HS-5 (cell line): ENCODE measurements at places on chromosomes 3 and 15.

DNA sequence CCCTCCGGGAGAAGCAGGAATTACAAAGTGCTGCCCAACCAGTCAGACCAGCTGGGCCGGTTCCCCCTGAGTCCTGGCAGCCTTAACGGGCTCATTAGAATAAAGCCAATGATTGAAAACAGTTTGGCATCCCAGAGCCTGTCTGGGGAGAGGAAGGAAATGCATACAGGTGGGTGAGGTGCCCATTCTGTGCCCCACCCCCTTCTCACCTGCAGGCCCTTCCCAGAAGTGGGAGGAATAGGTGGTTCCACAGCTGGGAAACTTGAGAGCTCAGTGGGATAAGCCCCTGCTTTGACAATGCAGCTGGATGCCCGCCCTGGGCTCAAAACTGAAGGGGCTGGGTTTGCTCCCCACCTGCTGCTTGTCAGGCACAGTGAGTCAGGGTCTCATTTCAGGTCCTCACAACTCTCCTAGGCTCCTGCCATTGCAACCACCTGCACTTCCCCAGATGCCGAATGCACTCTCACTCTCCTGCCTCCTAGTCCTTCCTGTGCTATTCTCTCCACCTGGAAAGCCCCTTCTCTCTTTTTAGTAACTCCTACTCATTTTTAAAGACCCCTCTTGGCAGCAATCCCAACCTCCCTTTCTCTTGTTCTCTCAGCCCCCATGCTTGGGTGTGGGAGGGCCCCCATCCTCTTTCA is 5.5 kb upstream of the BUB1B start:
- DNase-seq, result no peak

DNA sequence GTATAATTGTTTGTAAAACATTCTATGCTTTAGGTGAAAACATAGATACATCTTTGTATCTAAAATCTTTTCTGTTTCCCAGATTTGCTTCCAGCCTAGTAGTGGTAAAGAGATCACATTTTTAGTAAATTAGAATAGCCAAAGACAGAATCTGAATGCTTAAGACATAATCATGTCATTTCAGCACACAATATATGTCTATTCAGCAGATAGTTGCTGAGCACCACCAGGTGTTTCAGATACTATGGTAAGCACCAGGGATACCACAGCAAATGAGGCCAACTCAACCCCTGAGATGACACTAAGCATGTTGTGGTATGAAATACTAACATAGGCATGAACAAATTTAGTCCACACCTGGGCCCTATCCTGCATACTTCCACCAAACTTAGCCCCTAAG is 195.2 kb upstream of the SOX14 start:
- no peak for DNase-seq

DNA sequence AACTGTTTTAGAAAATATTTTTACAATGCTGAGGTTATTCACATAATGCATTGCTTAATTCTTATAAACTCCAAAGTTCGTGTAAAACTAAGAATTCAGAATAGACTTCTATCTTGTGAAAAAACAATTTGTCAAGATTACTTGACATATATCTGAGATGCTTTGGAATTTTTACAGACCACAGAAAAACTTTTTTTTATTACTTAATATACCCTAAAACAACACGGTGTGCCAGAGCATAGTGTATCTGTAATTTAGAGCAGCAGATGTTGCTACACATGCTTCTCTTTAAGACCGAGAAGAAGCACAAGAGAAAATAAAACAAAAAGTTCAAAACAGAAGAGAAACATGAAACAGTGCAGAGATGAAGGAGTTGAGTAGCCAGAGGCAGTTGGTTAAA is 26.4 kb downstream of the ASB7 start:
- no peak for DNase-seq

GRCh38 chr15:39623529-39623931 is 42.7 kb downstream of the THBS1 start:
- DNase-seq, result no peak

DNA sequence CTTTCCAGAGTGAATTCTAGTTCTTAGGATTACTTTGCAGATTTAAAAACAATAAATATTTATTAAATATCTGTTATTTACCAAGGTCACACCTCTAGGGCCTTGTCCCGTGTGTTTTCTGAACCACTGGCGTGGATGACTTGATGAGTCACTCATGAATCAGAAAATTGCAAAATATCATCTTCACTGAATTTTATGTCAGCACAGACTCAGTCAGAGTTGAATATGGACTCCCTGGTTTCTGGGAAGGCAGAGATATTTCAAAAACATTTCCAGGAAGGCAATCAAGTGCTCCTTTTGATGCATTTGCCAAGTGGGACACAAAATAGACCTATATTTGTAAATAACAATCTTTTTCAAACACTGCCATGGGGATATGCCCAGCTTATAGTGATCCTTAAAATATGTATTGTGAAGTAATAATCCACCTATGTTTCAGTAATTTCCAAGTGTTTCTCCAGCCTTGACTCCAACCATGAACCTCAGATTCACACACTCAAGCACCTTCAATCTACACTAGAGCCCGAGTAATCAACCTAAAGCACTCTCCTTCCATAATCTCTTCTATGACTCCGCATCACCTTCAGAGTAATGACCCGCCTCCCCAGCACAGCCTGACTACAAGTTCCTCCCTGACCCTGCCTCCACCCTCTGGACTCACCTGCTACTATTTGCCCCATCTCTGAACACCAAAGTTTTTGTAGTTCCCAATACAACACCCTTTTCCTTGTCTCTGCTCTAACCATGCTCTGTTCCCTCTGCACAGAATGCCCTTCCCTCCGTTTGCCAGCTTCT is 24.3 kb downstream of the DPH3 start:
- DNase-seq, result peak; percentile 81

- DNase-seq, result no peak
Measured at GRCh38 chr3:160126761-160127160, 98.5 kb upstream of the C3orf80 start.

GRCh38 chr15:96181873-96182301 is 148.6 kb upstream of the NR2F2 start:
- peak; percentile 79 for DNase-seq

DNA sequence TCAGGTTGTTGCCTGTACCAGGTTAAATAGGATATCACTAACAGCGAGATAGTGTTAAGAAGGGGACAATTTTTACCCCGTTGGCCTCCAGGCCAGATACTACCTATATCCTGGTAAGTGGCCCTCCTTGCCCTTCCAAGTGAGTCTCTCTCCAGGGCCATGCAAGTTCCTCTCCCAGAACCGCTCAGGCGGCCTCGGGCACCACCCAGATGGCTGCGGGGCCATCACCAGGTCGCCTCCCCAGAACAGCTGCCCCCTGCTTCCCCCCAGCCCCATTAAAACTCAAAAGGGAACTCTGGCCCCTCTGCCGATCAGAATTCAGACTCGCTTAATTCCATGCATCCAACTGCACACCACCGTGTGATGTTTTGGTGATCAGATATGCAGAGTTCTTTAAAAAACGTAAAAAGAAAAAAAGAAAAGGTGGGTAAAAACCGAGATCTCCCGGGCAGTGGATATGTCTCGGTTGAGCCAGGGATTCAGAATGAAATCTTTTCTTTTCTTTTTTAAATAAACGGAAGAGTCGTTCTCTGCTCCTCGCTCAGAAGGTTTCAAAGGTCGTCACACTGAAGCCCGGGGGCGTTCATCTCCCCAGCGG is 1.9 kb upstream of the TRIM71 start:
- no peak for DNase-seq

GRCh38 chr3:105274958-105275357 is 91.8 kb upstream of the ALCAM start:
- DNase-seq, result peak; percentile 56

DNA sequence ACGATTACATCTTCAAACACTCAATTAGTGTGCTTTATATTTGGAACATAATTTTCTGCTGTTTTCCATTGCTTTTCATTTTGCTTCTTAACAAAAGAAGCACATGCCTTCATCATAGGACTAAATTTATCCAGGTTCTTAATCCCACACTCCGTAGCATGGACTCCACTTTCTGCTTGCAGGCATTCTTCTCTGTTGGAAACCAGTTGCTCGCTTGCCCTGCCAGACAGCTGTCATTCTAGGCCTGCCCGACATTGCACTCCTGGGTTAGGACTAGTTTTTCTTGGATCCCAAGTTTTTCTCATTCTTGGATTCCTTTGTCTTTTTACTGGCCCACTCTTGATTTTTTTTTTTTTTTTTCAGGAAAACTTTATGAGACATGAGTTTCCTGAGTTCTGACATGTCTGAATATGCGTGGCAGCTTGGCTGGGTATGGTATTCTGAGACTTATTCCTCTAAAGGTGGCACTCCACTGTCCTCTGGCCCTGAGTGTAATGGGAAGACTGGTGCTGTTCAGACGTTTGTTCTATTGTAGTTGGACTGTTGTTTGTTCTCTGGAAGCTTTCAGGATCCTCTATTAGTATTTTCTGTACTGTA is 6.3 kb upstream of the ATP1B3 start:
- no peak for DNase-seq

- no peak for DNase-seq
Measured at GRCh38 chr15:53982876-53983275, 4.6 kb downstream of the UNC13C start.

DNA sequence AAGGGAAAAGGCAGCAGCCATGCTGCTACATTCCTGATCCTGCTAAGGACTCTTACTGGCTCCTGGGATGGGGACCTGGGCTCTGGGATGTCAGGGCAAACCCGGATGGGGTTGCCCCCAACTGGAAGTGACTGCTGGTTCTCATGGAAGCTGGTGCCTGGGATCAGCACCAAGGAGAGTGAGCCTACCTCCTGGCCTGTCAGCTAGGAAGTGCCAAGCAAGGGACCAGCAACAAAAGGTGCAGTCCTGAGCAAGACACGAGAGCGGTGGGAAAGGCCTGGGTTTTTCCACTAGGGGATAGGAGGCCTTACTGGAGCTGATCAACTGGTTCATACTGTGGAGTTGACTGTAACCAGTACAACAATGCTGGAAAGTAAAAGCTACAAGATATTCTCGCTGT is 47.9 kb upstream of the SYNM start:
- DNase-seq, result no peak

DNA sequence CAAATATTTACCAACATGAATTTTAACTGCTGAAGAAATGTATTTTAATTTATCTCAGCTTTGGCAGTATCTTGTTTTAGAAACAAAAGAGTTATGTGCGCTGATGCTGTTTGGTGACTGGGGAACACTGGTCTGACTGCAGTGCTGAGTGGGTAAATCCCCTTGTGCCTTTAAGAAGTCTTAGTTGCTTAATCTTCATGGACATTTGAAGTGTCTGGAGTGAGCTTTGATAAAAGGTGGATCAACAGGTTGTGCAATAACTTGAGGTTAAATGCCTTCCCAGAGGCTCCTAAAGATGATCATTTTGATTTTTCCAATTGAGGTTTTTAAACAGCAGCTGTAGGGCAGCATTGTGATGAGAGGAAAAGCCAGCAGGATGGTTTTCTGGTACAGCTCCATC is 68.7 kb downstream of the TP63 start:
- no peak for DNase-seq

DNA sequence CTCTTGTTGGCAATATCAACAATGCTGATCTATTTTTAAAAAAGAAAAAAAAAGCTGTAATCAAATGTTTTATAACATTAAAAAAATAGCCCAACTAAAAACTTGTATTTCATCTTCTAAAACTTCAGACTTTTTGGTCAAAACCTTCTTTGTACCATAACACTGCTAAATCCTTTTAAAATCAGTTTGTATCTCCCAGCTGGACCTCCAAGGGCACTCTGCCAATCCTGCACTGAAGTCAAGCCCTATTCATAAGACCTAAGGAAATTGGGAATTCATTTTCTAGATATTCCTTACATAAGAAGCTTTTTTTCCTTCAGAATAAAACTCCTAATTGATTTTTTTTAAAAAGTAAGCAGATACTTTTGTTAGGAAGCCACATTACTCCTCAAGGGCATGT is 38.2 kb upstream of the HCLS1 start:
- DNase-seq, result no peak

DNA sequence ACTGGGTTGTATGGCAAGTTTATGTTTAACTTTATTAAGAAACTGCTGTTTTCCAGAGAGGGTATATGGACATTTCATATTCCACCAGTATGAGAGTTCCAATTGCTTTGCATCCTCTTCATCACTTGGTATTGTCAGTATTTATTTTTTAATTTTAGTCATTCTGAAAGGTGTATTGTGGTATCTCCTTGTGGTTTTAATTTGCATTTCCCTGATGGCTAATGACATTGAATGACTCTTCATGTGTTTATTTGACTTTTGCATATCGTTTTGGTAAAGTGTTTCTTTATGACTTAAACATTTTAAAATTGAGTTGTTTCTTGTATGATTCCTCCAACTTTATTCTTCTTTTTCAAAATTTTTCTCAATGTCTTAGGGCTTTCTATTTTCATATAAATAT is 44.4 kb downstream of the IL1RAP start:
- no peak for DNase-seq

DNA sequence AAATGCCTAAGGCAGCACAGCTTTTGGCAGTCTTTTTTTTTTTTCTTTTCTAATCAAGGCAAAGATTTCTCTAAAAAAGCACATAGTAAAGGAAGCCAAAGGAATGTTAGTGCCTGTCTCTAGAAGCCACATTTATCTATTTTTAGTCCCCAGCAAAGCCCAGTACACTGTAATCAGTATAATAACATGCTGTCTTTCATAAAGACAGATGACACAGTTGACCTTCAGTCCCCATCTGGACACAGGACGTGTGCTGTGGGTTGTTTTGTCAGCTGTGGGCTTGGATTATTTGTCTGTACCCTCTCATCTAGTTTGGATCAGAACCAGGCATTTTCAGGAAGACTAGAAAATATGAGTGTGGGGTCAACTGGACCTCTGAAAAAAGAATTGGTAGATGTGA is 110.4 kb upstream of the CTNNB1 start:
- no peak for DNase-seq

DNA sequence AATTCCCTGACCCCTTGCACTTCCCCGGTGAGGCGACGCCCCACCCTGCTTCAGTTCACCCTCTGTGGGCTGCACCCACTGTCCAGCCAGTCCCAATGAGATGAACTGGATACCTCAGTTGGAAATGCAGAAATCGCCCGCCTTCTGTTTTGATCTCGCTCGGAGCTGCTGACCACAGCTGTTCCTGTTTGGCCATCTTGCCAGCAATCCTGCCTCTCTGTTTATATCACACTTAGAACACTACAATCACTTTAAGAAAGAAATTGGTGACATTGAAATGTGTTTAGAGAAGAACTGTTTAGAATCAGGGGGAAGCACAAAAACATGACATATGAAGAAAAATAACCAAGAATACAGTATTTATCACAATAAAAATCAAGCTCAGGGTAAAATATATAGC is 127.5 kb upstream of the SUCLG2 start:
- no peak for DNase-seq

DNA sequence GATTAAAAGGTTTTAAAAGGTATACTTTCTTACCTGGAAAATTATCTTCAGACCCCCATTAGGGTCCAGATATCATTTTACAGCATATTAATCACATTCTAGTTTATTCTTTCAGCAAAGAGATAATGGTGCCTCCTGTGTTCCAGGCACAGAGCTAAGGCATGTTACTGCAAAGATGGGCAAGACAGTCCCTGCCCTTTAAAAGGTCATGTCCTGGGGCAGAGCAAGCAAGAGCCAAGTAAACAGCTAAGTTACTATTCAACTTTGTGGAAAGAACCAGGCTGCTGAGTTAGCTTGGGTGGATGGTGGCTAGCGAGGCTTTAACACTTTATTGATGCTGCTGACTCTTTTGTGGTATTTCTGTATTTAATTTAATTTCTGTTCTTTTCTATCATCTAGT is 75.0 kb downstream of the LRRC28 start:
- DNase-seq, result no peak
